Activated T-helper 1 cell treated with Interleukin-2 at 50 U/mL for 16 hours (primary cell): ENCODE measurements at places on chromosomes 3 and 15.

- no peak for DNase-seq
These were observed 137.0 kb downstream of the CHDH start for GRCh38 chr3:53709256-53709655.

DNA sequence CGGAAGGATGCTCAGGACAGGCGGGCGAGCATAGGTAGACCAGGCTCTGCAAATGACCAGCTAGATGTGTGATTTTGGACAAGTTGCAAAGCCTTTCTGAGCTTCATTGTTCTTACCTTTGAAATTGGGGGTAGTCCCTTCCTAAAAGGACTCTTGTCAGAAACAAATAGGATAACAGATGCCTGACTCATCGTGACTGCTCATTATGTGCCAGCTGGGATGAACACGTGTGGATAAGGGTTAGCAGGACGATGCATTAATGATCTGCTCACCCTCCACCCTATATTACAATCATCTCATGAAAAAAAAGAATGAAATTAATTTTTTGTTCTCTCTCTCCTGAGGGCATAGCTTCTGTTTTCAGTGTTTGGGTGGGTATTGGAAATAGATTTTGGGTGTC is 223.4 kb downstream of the NR2F2 start:
- no peak for DNase-seq

DNA sequence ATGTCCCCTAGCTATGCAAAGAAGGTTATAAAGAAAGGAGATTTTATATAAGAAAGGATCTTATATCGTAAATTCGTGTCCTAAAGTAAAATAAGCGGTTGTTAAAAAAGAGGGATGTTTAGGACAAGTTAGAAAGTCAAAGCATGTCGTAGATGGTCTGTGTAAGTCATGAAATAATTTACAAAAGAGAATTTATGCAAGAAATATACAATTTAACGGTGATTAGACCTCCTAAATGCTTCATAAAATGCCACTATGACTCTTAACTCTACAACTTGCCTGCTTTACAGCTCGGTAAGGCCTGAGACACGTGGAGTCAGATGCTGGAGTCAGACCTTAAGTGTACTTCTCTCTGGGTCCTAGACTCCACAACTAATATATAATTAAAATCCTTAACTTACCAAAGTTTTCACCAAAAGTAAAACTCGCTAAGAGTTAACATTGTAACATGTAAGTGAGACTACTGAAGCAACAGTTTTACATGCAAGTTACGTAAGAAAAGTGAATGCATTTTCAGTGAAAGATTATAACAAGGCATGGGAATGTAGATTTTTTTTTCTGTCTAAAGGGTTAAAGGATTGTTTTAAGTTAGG is 13.3 kb upstream of the SRPRB start:
- no peak for DNase-seq

DNA sequence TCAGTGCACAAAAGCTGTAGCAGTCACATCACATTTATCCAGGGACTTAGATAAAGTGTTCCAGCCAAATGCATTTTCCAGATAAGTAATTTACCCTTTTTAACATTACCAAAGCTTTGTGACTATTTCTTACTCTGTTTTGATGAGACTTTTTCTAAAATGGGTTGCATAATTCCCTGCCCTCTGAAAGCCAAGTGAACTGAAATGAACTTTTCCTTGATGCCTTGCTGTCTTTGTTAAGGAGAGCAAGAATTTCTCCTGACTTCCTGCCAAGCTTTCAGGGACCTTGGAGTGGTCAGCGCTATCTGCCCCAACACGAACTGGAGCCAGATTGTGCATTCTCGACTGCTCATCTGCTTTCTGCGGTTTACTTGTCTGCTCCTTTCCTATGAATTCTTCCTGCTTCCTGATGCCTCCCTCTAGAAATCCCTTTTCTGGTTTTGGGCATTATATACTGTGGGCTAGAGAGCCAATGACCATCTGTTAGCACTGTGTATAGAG is 34.8 kb downstream of the EIF4E3 start:
- DNase-seq: no peak

DNA sequence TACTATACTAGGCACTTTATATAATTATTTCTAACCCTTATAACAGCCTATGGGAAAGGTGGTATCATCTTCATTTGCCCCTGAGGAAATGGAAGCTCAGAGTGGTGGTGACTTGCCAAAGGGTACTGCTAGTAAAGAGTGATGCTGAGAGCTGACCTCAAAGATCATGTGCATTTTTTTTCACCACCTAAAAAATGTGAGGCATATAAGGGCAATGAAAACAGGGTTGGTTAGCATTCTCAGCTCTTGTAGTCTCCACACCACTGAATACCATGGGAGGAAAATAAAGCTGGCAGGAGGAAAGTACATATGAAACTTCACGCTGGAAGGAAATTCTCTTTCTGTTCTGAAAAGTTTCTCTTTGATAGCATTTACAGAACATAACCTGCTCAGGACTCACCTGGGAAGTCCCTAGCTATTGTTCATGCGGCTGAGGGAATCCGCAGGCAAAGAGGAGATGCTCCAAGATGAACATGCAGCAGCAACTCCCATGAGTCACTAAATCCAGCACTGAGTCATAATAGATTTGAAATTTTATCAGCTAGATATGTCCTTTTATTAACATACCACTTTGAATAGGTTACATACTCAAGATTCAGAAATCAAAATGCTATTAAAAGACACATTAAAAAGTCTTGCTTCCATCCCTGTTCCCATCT is 17.3 kb downstream of the FAIM start:
- no peak for DNase-seq

DNA sequence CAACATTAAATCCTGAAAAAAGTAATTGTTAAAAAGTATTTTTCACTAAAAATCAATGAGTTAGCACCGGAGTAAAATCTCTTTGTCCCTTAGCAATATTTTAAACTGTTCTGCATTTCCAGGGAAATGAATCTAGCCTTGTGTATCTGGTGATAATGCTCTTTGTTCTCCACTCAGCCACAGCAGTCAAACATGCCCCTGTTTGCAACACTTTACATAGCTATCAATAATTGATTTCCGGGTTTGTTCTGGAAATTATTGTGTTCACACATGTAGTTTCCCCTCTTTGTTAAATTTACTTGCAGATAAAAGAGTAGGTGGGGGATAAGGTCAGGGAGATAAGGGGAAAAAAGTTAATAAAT is 3.6 kb upstream of the A4GNT start:
- DNase-seq: no peak

DNA sequence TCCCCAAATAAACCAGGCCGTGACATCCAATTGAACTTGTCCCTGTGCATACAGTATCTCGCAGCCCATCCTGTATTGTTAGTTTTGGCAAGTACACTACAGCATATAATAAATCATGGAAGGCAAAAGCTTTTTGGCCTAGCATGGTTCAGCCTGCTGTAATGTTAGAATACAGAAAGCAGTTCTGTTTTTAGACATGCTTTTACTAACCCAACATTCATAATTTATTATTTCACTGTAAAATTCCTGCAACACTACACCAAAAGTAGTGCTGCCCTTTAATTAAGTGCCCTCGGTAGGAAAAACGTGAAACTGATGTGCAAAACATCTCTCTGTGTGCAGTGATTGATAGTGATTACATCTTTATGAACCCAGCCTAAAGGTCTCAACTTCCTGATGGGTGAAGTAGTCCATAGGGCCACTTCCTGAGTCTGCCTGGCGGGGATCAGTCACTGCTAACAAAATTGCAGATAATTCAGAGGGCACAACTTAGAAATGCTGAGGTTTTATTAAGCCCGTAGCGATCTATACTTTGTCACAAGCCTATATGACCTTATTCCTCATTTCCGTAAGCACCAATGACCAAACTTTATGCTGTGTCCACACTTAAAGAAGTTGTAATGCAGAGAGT is 227.8 kb downstream of the CDIN1 start:
- no peak for DNase-seq

GRCh38 chr3:66229931-66230330 is 9.1 kb downstream of the SLC25A26 start:
- DNase-seq: no peak

GRCh38 chr3:106542101-106542769 is 673.4 kb upstream of the CBLB start:
- no peak for DNase-seq

GRCh38 chr15:40255033-40255432 is 16.2 kb downstream of the PAK6 start:
- DNase-seq: no peak

- DNase-seq: no peak
These were observed 266.0 kb downstream of the VPS13C start for GRCh38 chr15:61794276-61794675.

- DNase-seq: no peak
These were observed 18.3 kb downstream of the RGMA start for GRCh38 chr15:93070551-93071296.

DNA sequence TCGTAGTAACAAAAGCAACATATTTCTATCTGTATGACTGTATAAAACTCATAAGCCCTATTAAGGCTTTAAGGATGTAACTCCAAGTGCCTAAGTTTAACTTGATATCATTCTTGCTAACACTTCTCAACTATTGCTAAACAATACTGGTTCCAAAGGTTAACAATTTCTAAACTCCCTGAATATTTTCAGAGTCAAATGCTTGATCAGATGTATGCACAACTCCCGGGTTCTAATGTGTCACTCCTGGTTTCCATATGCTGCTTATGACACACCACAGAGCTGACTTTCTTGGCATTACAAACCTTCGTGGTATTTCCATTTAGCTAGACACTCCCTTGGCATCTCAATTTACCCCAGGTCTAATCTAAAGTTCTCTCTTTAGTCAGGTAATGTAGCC is 26.3 kb downstream of the DZIP1L start:
- no peak for DNase-seq

DNA sequence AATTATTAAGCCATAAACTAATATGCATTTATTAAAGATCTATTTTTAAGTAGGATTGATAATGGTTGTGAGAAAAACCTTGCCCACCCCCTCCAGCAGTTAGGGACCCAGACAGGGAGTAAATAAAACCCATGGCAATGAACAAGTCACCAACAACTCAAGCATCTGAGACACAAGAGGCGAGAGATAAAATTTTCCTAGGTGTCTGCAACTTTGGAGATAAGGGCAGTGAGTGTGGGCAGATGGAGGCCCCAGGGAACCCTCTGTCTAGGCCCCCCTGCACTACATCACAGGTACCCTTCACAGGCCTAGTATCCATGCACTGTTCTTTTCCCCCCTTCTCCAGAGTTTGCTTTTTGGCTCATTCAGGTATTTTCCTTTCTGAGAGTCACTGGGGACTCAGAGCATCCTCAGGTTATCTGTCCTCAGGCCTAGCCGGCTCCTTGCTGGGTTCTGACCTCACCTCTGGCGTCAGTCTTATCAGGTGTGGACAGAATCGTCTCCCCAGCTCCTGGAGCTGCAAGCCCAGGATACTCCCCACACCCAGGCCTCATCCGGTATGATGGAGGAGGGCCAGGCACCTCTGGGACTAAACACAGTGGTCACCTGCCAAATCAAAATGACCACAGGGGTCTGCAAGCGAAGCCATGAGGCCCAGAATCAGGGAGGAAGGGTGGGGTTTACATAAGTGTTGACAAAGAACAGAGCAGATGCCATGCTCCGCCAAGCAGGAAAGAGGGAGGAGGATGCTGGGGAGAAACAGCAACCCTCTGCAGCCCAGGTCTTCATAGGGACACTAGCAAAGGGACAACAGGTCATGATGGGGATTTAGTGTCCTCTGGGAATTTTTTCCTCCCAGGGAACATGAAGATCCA is 50.4 kb downstream of the CCNL1 start:
- DNase-seq: no peak

DNA sequence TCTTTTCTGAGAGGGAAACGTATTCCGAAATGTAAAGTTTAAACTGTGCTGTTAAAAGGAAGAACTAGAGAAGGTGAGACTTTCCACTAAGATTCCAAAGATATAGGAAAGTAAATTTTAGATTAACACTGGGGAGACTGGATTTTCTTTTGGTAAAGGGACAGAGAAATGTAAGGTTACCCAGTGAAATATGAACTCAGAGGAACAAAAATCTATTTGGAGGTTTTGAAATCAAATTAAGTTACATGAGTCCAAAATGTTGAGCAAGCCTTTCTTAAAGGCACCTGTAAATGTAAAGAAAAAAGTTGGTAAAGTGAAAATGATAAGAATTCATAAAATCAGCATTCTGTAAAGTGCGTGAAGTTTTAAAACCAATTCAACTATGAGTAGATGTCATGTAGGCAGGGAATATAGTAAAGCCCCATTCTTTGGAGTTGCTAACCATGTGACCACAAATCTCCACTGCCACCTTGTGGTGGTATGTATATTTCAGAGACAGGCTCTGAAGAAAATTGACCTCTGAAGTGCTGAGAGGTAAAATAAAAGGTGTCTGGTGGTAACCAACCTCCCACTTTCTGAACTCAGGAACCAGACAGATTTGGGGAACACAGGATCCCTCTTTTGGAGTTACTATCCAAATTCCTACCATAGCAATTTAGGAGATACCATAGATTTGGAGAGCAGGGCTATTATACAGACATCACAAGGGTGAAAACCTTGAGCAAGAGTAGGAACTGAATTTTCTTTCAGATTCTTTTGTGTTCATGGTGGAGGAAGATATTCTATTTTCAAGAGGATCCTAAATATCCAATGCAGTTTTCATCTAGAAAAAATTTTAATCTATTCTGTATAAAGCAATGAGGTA is 215.3 kb downstream of the ROBO2 start:
- DNase-seq: no peak

DNA sequence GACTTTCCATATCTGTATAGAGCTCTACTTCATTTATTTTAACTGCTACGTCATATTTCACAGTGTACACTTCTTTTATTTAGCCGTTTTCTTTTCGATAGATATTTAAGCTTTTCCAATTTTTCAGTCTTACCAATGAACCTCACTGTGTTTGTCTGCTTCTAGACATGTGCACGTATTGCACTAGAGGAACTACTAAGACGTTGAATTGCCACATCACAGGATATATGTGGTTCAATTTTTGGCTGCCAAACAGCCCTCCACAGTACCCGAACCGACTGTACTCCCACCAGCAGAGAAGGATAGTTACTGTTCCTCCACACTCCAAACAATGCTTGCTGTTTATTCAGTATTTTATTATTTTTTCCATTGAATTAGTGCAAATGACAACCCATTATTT is 2.0 kb downstream of the NR1I2 start:
- no peak for DNase-seq

DNA sequence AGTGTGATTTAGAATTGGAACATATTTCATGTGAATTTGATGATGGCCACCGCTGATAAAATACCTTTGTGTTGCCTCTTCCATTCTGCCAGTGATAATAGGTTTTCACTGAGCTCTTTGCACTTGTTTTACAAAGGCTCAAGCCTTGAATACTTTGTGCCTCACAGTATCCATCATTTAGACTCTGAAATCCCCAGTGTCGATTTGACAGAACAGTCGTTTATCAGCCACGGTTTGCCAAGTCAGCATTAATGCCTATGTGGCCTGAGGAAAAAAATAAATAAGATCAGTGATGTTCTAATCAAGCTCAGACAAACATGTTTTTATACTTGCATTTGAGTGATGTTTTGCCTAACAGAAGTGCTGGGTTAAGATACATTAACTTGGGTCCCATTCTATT is 399.1 kb downstream of the RBMS3 start:
- no peak for DNase-seq

GRCh38 chr15:66765478-66766281 is 63.6 kb downstream of the SMAD6 start:
- no peak for DNase-seq

GRCh38 chr3:153029350-153029749 is 132.7 kb upstream of the RAP2B start:
- DNase-seq: no peak
